ENCODE measurements at places on chromosomes 2 and 18.

DNA sequence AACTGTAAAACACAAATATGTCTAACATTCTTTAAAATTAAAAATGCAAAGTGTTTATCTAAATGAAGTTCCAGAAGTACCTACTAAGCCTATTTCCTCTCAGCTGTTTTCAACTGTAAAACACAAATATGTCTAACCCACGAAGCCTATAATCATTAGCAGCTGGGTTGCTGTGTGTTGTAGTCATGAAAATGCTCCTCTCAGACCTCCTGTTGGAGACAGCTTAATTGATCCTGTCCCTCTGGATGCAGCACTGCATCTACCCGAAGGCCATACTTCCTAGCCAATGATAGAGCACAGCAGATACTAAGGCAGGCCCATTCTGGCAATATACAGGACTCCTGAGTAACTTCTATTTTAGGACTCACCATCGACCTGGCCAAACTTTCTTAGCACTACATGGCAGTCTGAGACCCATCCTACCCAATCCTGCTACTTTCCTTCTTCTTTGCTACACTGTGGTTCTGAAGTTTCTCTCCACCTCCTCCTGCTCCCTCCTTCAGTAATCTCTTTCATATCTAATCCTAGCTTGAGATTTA is 92.5 kb upstream of the RBBP8 start:
- no peak for DNase-seq

DNA sequence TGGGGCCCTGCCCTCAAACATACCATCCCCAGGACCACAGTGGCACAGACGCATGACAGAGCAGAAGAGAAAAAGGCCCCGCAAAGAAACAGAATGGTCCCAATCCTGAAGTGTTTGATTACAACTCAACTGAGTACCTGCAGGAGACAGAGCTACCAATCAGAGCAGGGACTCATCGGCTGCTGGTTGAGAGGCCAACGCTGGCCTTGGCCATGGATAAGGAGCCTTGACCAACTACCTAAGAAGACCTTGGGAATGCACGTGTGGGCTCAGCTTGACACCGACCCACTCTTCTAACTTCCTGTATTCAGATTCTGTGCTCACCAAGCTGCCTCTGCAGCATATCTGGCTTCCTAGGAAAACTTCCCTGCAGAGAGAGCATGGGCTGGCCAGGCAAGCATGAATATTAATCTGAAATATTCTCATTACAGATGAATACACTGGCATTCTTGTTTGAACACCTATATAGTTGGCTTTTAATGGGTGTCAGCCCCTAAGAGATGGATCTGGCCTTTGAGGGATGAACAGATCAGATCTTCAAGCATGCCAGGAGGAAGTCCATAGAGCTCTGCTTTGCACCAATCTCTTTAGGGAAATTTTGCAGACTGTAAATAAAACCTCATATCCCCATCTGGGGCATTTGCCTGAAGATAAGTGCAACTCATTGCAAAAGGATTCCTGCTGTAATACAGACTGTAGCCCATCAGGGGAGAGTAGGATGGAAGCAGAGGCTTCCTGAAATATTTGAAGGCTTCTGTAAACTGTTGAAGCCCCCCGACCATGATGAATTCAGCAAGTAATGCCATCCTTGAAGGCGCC is 135.4 kb downstream of the BCL2 start:
- no peak for DNase-seq

DNA sequence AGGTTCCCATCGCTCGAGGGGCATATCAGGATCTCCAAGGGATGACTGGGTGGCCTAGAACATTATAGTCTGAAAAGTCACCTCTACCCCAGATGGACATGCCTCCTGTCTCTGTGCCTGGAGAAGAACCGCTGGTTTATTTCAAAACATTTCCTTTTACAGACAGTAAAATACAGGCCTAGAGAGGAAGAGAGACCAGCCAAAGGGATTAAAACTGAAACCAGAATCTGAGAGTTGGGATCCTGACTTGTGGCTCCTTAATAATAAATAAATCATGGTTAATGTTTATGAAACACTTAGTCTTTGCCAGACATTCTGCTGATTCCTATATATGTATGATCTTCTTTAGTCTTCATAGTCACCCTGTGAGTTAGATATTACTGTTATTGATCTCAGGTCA is 153.7 kb downstream of the DDX1 start:
- DNase-seq, result no peak

DNA sequence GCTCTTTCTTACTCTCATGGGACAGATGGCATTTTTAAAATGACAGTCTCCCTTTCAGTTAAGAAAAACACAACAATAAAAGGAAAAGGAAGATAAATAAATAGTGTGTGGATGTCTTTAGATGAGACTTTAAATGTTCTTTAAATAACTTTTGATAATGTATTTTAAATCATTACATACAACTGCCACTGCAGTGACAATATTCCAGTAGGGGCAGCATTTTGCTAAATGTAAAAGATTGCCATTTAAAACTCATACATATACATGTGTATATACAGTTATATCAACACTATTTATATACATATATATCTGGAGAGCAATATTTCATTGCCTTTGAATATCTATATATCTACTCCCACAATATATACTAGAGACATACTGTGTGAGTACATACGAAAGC is 90.7 kb downstream of the INO80D start:
- DNase-seq, result no peak

GRCh38 chr2:74872389-74872836 is 38.5 kb downstream of the HK2 start:
- peak; percentile 52 for DNase-seq

DNA sequence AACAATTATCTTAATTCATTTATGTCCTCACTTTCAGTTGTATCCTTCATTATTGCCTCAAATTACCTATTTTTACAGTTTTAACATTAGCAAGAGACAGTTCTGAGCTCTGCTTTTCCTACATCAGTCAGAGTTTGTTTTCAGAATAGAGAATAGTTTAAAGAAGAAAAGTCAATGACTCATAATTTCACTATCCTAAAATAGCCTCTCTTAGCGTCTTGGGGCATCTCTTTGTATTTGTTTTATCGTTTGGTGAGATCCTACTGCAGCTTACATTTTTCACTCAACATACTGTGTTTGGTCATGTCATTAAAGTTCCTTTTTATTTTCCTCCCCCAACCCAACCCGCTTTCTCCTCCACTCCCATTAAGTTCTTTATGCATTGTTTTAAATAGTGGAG is 3.8 kb downstream of the SEC11C start:
- no peak for DNase-seq

DNA sequence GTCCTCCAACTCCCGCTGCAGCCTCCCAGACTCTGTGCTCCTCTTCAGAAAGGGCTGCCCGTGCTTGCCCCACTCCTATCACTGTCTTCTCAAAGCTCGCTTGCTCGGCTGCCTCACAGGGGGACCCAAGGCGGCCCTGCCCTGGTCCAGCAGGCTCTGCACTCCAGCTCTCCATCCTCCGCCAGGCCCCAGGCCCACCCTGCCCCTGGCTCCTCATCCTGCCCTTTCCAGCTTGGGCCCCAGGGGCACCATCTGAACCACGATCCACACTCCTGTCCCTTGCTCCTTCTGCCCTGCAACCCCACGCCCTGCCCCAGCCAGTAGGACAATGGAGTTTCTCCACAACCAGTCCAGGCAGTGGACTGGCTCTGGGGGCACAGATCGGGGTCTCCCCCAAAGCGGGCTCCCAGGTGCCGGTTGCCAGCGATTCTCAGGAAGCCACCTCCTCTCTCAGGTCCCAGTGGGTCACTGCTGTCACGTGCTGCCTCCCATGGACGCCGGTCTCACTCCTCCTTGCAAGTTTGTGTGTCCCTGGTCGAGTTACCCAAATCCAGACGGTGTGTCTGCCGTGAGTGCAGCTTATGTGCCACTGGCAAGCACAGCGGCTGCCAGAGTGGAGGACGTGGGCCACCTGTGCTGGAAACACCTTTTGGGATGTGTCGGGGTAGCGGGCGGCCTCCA is 238.5 kb downstream of the HDAC4 start:
- no peak for DNase-seq

DNA sequence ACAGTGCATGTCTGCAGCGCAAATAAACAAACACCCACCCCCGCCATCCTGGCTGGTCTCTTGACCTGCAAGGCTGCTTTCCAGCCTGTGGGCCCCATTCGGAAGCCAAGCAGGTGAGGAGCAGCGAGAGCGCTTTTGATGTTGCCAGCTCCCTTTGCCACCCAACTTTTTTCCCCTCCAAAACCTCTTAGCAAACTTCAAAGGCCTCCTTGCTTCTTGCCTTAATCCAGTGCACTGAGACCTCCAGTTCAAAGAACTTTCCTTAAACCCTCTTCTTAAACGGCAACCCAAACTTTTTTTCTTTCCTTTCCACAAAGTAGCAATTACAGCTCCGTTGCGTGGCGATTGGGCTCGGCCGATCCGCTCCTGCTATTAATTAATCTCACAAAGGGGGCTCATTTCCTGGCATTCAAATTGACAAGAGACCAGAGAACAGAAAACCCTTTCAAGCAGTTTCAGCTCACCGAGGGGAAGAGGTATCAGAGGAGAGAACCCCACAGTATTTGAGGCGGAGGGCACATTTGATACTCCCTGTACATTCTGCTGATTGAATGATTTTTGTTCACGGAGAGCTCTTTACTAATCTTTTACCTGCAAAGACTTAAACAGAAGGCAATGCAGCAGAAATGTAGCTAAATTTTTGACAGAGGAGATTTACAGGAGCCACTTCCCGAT is 531.4 kb downstream of the TMEM182 start:
- DNase-seq, result no peak

GRCh38 chr18:63224630-63225029 is 94.9 kb downstream of the BCL2 start:
- DNase-seq, result no peak

- DNase-seq, result no peak
These were observed 103.8 kb upstream of the ST3GAL5 start for GRCh38 chr2:85992611-85993010.

GRCh38 chr2:169010633-169011460 is 20.3 kb downstream of the ABCB11 start:
- no peak for DNase-seq

DNA sequence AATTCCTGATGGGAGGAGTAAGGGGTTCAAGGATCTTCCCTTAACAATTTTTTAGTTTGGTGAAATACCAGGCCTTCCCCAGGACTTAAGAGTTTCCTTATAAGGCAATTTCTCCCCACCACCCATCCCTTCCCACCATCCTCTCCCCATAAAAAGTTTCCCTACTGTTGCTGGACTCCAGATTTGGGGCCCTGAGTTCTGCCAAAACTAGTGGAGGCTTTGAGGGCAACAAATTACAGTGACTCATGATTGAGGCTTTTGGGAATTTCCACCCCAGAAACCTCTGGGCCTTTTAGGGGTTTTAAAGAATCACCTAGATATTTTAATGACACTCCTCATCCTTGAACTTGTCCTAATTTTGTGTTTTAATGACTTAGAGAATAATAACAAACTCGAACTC is 14.3 kb upstream of the EN1 start:
- DNase-seq, result no peak

DNA sequence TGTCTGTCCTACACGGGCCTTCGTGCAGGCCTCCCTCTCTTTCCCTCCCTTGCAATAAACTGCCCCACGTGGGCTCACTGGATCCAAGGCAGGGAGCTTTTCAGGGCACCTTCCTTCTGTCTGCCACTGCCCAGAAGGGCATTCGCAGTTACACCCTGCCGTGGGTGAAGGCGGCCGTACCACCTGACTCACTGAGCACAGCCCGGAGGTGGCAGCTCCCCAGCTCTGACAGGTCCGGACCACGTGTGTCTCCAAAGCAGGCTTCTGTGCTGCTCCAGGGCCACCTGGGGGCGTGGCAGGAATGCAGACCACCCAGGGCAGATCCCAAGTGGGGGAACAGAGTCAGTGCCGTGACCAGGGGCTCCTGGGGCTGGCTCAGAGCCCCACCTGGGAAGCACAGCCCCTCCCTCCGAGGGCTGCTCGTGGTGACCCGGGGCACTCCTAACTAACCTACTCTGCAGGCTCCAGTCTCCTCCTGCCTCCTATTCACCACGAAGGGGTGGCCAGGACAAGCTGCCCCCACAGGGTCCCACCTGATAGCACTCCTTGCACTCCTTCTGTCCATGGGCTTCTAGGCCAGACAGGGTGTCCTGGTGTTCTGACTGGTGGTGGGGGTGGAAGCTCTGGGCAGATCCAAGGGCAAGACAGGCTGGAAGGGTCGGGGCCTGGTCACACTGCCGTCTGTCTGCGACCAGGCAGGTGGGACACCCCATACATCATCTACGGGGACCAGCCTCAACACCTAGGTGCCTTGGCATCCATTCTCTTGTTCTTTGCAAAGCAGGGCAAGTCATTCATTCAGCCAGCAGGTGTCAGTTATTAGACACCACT is 9.7 kb downstream of the SNED1 start:
- no peak for DNase-seq

GRCh38 chr18:24600076-24600654 is 139.7 kb downstream of the HRH4 start:
- peak; percentile 77 for DNase-seq

DNA sequence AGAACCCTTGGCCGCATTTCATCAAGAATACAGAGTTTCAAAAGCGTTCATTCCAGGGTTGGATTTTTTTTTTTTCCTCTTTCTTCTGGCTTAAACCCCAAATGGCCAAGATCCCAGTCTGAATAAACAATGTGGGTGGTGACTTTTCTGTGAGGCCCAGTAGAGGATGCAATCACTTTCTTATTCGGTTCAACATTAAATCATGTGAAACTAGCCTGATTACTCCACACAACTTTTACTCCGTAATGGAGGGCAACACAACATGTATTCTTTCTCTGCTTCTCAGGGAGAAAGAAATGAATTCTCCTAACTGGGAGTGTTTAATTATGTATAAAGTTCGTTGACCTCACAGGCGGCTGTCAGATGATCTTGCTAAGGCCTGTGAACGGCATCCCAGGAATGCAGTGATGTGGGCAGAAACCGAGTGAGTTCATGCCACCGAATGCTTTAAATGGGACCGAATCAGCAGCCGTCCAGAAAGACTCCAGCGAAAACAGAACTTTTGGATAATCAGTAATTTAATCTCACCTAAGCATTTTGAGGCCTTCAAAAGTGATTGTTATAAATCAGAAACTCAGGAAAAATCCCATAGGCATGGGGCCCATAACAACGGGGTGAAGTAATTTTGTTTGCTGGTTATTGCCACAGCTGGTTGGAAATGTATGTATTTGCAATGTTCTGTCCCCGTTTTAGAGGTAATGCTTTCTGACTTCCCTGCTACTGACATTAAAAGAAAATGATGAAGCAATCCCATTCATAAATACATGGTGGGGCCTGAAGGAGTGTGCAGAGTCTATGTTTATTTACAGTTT is 81.5 kb downstream of the BCL2 start:
- DNase-seq, result no peak
